ENCODE measurements at places on chromosomes 5 and 9.

- no peaks in the 10 kb centered on the region for H3K27me3 ChIP-seq
- no peak overlapping the region for H3K4me3 ChIP-seq
- no peaks in the 10 kb centered on the region for H3K4me1 ChIP-seq
- DNase-seq, result no peak
- no peaks in the 10 kb centered on the region for H3K36me3 ChIP-seq
- H3K27ac ChIP-seq, result no peak overlapping the region
These were observed 150.3 kb upstream of the SEMA6A start for GRCh38 chr5:116724971-116725370.

- no peaks in the 10 kb centered on the region for H3K4me1 ChIP-seq
- H3K27ac ChIP-seq, result no peak overlapping the region
- no peak overlapping the region for H3K4me3 ChIP-seq
- no peaks in the 10 kb centered on the region for H3K36me3 ChIP-seq
- no peaks in the 10 kb centered on the region for H3K27me3 ChIP-seq
- DNase-seq, result no peak
These were observed 66.6 kb downstream of the DENND1A start for GRCh38 chr9:123863164-123863855.

DNA sequence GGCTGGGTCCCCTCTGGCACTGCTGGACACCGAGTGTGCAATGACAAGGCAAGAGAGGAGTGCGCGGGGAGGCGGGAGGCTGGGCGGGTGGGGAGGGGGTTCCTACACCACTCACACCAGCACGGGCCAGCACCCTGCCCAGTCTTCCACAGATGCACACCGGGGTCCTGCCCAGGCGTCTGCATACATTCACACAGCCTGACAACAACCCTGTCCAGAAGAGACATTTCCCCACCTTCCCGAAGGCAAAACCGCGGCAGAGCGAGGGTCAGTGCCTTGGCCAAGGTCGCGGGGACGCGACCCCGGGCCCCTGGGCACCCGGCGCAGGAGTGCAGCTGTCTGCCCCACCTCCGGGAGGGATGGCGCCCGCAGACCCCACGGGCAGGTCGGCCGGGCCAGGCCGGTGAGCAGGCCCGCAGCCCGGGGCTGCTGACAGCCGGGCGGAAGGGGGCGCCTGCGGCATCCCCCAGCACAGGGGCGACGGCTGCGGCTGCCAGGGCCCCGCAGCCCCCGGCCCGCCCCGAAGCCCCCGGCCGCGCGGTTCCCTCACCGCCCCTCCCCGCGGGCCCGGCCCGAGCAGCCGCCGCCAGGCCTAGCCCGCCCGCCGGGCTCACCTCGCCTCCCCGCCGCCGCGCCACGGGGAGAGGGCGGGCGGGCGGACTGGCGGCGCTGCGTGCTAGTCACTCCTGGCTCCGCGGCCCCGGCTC, 496 bp downstream of the MAPK9 start:
- H3K4me1 ChIP-seq, result no peaks in the 10 kb centered on the region
- no peaks in the 10 kb centered on the region for H3K27me3 ChIP-seq
- H3K27ac ChIP-seq, result no peak overlapping the region
- H3K36me3 ChIP-seq, result no peaks in the 10 kb centered on the region

DNA sequence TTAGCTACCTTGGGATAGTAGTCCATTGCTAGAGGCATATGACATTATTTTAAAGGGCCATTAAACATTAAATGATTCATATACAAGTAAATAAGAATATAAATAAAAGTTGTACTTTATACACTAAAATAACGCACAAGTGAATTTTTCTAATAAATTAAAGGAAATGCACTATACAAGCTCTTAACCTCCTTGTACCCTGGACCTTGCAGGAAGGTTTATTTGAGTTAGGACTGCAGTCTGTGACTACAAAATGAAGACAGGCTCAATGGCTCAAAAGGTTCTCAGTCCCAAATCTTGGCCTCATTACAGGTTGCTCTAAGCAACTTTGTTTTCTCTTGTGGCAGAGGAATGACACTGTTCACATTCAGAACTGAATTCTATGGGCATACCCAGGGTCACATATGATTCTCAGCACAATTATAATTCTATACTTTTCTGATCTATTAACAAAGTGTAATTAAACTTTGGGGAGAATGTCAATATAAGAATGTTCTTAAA, 34.4 kb downstream of the FEM1C start:
- no peaks in the 10 kb centered on the region for H3K27me3 ChIP-seq
- no peak overlapping the region for H3K27ac ChIP-seq
- H3K4me3 ChIP-seq, result no peak overlapping the region

- DNase-seq, result no peak
- no peak overlapping the region for H3K4me3 ChIP-seq
- no peaks in the 10 kb centered on the region for H3K27me3 ChIP-seq
These were observed 114.1 kb upstream of the RIOK2 start for GRCh38 chr5:97297063-97297703.

GRCh38 chr9:101333926-101334702, 50.7 kb downstream of the BAAT start:
- no peak overlapping the region for H3K27ac ChIP-seq
- no peak overlapping the region for H3K4me3 ChIP-seq
- H3K27me3 ChIP-seq, result no peaks in the 10 kb centered on the region
